SJSA1 (cell line): ENCODE measurements at places on chromosomes 5 and 9. TPM values are rescaled to one million over a fixed set of nuclear protein-coding genes. Genes with fewer than 3 reads are reported as not detected.

GRCh38 chr5:436641-436975, 6.4 kb upstream of the EXOC3 start:
- H3K27ac ChIP-seq, result no peak overlapping the region
- peaks cover 18% of the 10 kb centered on the region for H3K36me3 ChIP-seq
- peak; percentile 40 for DNase-seq
- no peaks in the 10 kb centered on the region for H3K27me3 ChIP-seq
- no peaks in the 10 kb centered on the region; the same call in 1 of the 2 replicates for H3K4me1 ChIP-seq

- H3K27ac ChIP-seq, result no peak overlapping the region
- no peaks in the 10 kb centered on the region for H3K36me3 ChIP-seq
- no peak overlapping the region for H3K4me3 ChIP-seq
- 0 out of 2 replicates have a peak, but pooled peaks cover 3% of the 10 kb centered on the region for H3K27me3 ChIP-seq
Measured at GRCh38 chr5:133257977-133258376, 206.2 kb downstream of the HSPA4 start.

GRCh38 chr5:179494774-179495526, 55.4 kb upstream of the RUFY1 start:
- H3K27me3 ChIP-seq, result no peaks in the 10 kb centered on the region
- DNase-seq, result no peak

- H3K4me1 ChIP-seq, result peaks cover 23% of the 10 kb centered on the region
- DNase-seq, result no peak
- H3K36me3 ChIP-seq, result peaks cover 88% of the 10 kb centered on the region
- H3K27ac ChIP-seq, result no peak overlapping the region
- H3K27me3 ChIP-seq, result no peaks in the 10 kb centered on the region
Measured at GRCh38 chr9:128898845-128899565, 17.1 kb downstream of the LRRC8A start.

GRCh38 chr9:72924154-72924790, 28.6 kb downstream of the ALDH1A1 start:
- DNase-seq, result no peak
- no peak overlapping the region for H3K4me3 ChIP-seq
- H3K27me3 ChIP-seq, result 0 out of 2 replicates have a peak, but pooled peaks cover 5% of the 10 kb centered on the region
- no peaks in the 10 kb centered on the region for H3K4me1 ChIP-seq
- no peaks in the 10 kb centered on the region for H3K36me3 ChIP-seq
- no peak overlapping the region for H3K27ac ChIP-seq

- peaks cover 3% of the 10 kb centered on the region; the same call in 1 of the 2 replicates for H3K27me3 ChIP-seq
- H3K36me3 ChIP-seq, result no peaks in the 10 kb centered on the region
- H3K4me3 ChIP-seq, result no peak overlapping the region
Measured at GRCh38 chr5:168590666-168591065, 11.5 kb upstream of the PANK3 start.

- peaks cover 84% of the 10 kb centered on the region for H3K4me1 ChIP-seq
- no peaks in the 10 kb centered on the region for H3K27me3 ChIP-seq
- peak overlapping the region; percentile 61 for H3K27ac ChIP-seq
- peak; percentile 96 for DNase-seq
- peaks cover 91% of the 10 kb centered on the region for H3K36me3 ChIP-seq
Measured at GRCh38 chr9:95455714-95456113, 61.1 kb downstream of the PTCH1 start.

DNA sequence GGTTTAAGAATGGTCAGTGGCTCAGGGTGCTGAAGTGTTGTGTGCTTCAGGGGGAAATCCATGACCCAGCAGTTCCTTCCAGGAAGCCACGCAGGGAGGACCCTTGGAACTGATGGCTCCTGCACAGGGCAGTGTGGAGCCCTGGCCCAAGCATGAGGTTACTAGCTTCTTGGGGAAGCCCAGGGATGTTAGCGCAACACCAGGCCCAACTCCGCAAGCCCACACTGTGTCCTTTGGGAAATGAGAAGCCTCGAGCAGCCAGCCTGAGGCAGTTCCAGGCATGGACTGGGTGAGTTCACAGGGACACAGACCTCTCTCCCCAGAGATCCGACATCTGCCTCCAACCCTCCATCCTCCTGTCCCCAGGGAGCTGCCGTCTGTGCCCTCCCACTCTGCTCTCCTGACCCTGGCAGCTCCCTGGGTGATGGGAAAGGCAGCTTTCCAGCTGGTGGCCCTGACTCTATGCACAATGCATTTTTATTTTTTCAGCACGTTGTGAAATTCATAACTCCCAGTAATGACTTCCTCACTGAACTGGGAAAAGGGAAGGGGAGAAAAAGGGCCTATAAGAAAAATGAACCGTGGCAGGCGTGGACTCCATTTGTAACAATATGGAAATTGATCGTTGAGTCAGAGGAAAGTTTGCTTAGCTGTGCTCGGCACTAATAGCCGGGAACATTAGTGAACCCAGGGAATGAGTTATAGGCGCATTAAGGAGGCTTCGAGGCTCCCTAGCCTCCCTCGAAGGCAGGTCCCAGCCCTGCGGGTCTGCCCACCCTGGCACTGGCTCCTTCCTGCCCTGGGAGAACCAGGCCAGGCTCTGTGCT, 34.1 kb downstream of the LMX1B start:
- no peaks in the 10 kb centered on the region for H3K36me3 ChIP-seq
- DNase-seq, result no peak
- H3K4me3 ChIP-seq, result no peak overlapping the region
- no peaks in the 10 kb centered on the region for H3K4me1 ChIP-seq
- H3K27me3 ChIP-seq, result peaks cover 30% of the 10 kb centered on the region
- H3K27ac ChIP-seq, result no peak overlapping the region

- H3K4me1 ChIP-seq, result 0 out of 2 replicates have a peak, but pooled peaks cover 3% of the 10 kb centered on the region
- H3K4me3 ChIP-seq, result no peak overlapping the region
- H3K36me3 ChIP-seq, result no peaks in the 10 kb centered on the region
- no peaks in the 10 kb centered on the region for H3K27me3 ChIP-seq
- H3K27ac ChIP-seq, result no peak overlapping the region
- DNase-seq, result no peak
Measured at GRCh38 chr5:140152022-140152999, 22.7 kb upstream of the CYSTM1 start.

GRCh38 chr5:140202610-140203009, 27.6 kb downstream of the CYSTM1 start:
- H3K4me3 ChIP-seq, result no peak overlapping the region
- H3K27ac ChIP-seq, result no peak overlapping the region
- no peak for DNase-seq

DNA sequence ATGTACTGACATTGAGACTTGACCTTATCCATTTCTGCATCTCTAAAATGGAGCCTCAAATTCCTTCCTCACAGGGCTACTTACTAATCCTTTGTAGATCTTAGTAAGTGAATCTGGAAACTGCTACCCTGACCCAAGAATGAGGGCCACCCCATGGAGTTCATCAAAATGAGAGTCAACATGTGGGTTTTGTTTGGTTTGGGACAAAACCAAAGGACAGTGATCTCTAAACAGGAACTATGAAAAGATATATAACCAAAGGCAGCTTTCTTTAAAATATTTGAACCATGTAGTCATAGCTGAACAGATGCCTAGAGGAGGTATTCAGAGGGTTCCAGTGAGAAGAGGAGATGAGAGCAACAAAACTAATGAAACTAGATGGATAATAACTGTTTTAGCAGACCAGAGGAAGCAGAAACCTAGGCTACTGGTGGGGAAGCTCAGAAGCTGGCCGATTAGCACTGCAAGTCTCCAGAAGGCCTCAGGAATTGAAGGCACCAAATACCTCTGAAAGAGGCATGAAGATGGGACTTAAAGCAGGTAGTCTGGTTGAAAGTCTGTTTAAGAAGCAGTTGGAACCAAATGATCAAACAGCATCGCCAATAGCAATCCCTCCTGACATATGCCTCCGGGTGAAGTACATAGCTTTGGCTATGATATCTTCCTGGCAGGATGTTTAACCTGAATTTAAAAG, 45.8 kb downstream of the THOC3 start:
- H3K4me3 ChIP-seq, result no peak overlapping the region
- peaks cover 27% of the 10 kb centered on the region for H3K4me1 ChIP-seq
- H3K27me3 ChIP-seq, result no peaks in the 10 kb centered on the region
- DNase-seq, result peak; percentile 93
- no peaks in the 10 kb centered on the region for H3K36me3 ChIP-seq
- H3K27ac ChIP-seq, result peak overlapping the region; percentile 53

DNA sequence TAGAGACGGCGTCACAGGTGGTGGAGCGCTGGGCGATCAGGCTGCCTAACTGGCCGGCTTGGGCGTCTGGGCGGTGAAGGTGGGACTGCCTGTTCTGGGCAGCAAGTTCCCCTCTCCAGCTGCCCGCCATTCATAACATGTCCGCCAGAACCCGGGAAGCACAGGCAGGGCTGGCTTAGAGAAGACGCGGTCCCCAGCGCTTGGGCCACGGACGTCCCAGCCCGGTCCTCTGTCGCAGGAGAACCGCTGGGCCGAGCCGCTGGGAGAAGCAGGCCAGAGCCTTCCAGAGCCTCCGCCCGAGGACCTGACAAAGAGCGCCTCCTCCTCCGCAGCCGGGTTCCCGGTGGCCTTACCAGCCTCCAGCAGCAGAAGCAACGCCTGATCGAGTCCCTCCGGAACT, 15.2 kb upstream of the HAND1 start:
- no peak for DNase-seq
- H3K27ac ChIP-seq, result no peak overlapping the region

- no peaks in the 10 kb centered on the region for H3K4me1 ChIP-seq
- no peak overlapping the region for H3K4me3 ChIP-seq
- no peak for DNase-seq
Measured at GRCh38 chr9:121992571-121993212, 100.4 kb downstream of the TTLL11 start.

GRCh38 chr5:170277867-170278281, 19.7 kb downstream of the LCP2 start:
- no peak for DNase-seq
- no peaks in the 10 kb centered on the region; the same call in 1 of the 2 replicates for H3K4me1 ChIP-seq
- H3K27ac ChIP-seq, result no peak overlapping the region
- no peaks in the 10 kb centered on the region for H3K36me3 ChIP-seq
- no peaks in the 10 kb centered on the region for H3K27me3 ChIP-seq

DNA sequence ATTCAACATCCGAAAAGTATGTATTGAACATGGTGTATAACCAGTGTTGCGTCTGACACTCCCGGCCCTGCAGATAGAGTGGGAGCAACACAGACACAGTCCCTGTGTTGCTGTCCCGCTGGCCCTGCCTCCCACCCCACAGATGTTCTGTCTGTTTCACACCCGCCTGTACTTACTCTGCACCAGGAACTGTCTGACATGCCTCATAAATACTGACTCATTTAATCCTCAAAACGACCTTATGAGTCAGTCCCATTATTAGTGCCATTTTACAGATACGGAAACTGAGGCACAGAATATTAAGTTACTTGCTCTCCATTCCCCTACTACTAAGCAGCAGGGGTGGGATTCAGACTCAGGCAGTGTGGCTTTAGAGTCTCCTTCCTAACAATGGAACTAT, 109.8 kb upstream of the NFIL3 start:
- H3K36me3 ChIP-seq, result no peaks in the 10 kb centered on the region
- H3K4me3 ChIP-seq, result no peak overlapping the region
- DNase-seq, result no peak
- no peaks in the 10 kb centered on the region for H3K27me3 ChIP-seq

GRCh38 chr9:69748304-69748703, 11.5 kb downstream of the PTAR1 start:
- no peaks in the 10 kb centered on the region for H3K27me3 ChIP-seq
- no peak overlapping the region for H3K27ac ChIP-seq
- peaks cover 5% of the 10 kb centered on the region; the same call in 1 of the 2 replicates for H3K4me1 ChIP-seq
- DNase-seq, result no peak
- H3K36me3 ChIP-seq, result peaks cover 39% of the 10 kb centered on the region

GRCh38 chr5:141017943-141018342, 33.2 kb upstream of the PCDHB1 start:
- no peak for DNase-seq
- H3K4me3 ChIP-seq, result no peak overlapping the region
- H3K4me1 ChIP-seq, result no peaks in the 10 kb centered on the region
- H3K36me3 ChIP-seq, result no peaks in the 10 kb centered on the region
- H3K27ac ChIP-seq, result no peak overlapping the region

- H3K4me1 ChIP-seq, result no peaks in the 10 kb centered on the region
- H3K36me3 ChIP-seq, result no peaks in the 10 kb centered on the region
- no peaks in the 10 kb centered on the region; the same call in 1 of the 2 replicates for H3K27me3 ChIP-seq
- H3K4me3 ChIP-seq, result no peak overlapping the region
- peak; percentile 60 for DNase-seq
Measured at GRCh38 chr5:38420691-38421390, 135.6 kb downstream of the LIFR start.

DNA sequence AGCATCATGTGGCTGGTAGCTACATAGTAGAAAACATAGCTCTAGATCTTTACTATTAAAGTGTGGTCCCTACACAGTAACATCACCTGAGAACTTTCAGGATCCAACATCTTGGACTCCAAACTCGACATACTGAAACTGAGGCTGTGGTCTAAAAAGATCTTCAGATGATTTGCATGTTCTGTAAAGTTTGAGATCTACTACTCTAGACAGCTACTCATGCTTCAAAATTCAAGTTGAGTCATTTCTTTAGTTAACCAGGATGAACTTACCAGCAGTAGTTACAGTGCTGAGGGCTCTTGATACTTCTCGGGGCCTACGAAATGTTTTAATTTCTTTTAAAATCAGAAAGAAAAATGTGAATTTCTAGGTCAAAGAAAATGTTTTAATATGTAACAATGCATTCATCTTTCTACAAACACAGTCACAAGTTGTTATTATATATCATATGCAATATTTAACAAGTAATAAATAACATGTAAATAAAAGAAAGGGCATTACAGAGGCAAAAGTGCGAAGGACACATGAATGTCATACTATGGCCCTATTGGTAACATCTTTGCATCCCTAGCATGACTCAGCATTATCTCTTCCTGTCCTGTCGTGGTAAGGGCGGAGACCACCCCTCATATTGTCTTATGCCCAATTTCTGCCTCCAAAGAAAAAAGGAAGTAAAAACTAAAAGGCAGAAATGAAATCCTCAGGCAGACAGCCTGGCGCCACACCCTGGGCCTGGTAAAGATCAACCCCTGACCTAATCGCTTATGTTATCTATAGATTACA, 563.9 kb upstream of the TLE4 start:
- DNase-seq, result no peak
- H3K27ac ChIP-seq, result no peak overlapping the region
- H3K36me3 ChIP-seq, result no peaks in the 10 kb centered on the region

SPINK5 gene
- not detected in 2 replicates for total RNA-seq

CNTFR gene
- not detected in 2 replicates for total RNA-seq

TMEM252 gene
- not detected in 2 replicates for total RNA-seq

ADRB2 gene
- 13.8 and 14.9 TPM in 2 replicates for total RNA-seq

SPATA31E1 gene
- total RNA-seq, result 0.26 TPM in 1 of 2 replicates, not detected in the other

TXNDC8 gene
- not detected in 2 replicates for total RNA-seq

PAEP gene
- not detected in 2 replicates for total RNA-seq

RLN1 gene
- not detected in 2 replicates for total RNA-seq

SMIM32 gene
- not detected in 2 replicates for total RNA-seq

DNAJC21 gene
- total RNA-seq, result 48.2 and 53.3 TPM in 2 replicates
